Mammary epithelial cell (primary cell): ENCODE measurements at places on chromosomes 16 and 17. TPM values are rescaled to one million over a fixed set of nuclear protein-coding genes. Genes with fewer than 3 reads are reported as not detected.

The TNK1 gene
- 17.4 TPM for polyA plus RNA-seq

The CLEC3A gene
- not detected for polyA plus RNA-seq

DNA sequence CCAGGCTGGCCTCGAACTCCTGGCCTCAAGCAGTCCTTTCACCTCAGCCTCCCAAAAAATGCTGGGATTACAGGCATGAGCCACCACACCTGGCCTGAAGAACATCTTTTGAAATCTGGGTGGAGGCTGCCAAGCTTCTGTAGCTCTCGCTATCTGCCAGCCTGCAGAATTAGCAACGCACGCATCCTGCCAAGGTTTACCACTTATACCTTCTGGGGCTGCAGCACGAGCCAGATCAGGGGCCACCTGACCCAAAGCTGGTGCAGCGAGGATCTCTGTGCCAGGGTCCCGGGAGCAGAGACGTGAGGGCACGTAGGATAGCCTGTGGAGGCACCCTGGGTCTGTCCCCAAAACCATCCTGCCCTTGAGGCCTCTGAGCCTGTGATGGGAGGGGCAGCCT, 22.2 kb downstream of the SLC38A8 start:
- DNase-seq, result no peak

The C1QTNF8 gene
- polyA plus RNA-seq, result not detected

GRCh38 chr16:9050102-9050830, 41.2 kb upstream of the HAPSTR1 start:
- no peak for DNase-seq

- peak; percentile 68 for DNase-seq
These were observed 855 bp downstream of the TUFM start for GRCh38 chr16:28845293-28845692.

GRCh38 chr17:869086-869485, 86.9 kb downstream of the MRM3 start:
- DNase-seq, result no peak

The CD300LB gene
- polyA plus RNA-seq, result not detected

GRCh38 chr16:2968368-2968737, 795 bp upstream of the PAQR4 start:
- DNase-seq, result no peak

- DNase-seq, result no peak
These were observed 19.9 kb downstream of the ZNF200 start for GRCh38 chr16:3214904-3215600.

GRCh38 chr17:17206913-17207335, 791 bp upstream of the PLD6 start:
- no peak for DNase-seq

The TBC1D3D gene
- 0.27 TPM for polyA plus RNA-seq

The SLC5A10 gene
- polyA plus RNA-seq, result not detected

The LRRC3C gene
- polyA plus RNA-seq, result not detected

The CDK3 gene
- polyA plus RNA-seq, result 2.7 TPM

The WNT9B gene
- polyA plus RNA-seq, result not detected

DNA sequence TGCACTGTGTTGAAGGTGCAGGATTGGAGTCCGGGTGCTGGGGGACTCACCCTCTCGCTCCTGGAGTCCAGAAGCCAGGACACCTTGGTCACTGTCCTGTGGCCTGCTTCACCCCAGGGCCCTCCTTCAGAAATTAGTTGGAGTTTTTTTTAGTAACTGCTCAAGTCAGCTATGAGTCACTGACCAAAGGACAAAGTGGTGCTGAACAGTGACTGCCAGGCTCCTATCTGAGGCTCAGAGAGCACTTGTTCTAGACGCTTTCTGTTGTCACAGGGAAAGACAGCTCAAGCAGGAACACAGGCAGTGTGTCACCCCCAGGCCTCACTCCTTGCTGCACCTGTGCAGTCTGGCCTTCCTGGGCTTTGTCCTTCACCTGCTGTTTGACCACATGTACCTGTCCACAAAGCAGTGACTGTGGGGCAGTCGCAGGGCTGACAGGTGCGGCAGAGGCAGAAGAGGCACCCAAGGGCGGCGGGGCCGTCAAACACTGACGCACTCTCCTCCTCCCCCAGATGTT, 4.1 kb upstream of the FAAP100 start:
- no peak for DNase-seq

The CTRB2 gene
- not detected for polyA plus RNA-seq

DNA sequence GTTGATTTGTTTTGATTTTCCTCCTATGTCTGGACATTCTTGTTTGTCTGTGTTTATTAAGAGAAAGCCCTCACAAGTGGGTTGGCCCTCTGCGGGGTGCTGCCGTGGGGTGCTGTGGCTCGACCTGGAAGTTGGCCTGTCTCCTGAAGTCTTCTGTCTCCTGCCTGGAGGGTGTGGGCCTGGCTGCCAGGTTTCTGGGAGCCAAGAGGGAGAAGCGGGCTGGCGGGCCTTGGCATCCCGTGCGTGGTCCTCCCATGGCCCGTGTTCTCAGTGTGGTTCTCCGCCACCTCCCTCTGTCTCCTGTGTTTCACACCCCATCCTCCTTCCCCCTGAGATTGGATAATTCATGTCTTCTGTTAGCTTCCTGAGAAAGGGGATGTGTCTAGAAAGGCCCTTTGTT, 69.6 kb downstream of the RNF213 start:
- DNase-seq, result no peak

- no peak for DNase-seq
These were observed 143.6 kb upstream of the NOL11 start for GRCh38 chr17:67573987-67574657.

The TOX3 gene
- not detected for polyA plus RNA-seq

DNA sequence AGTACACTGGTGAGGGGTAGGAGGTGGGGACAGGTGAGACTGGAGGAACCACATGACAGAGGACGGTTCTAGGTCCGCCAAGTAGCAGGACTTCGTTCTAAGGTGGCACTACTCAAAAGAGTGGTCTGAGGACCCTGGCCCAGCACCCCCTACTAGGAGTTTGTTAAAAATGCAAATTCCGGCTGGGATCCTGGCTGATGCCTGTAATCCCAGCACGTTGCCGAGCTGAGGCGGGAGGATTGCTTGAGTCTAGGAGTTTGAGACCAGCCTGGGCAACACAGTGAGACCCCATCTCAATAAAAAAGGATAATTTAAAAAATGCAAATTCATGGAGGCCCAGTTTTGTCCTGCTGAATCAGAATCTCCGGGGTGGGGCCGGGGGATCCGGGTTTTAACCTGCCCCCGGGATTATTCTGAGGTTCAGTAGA, 59.1 kb downstream of the WSB1 start:
- no peak for DNase-seq

The LRRC36 gene
- not detected for polyA plus RNA-seq
